NCI-H1694 treated with DMSO at 0.1 percent for 48 hours (cell line): ENCODE measurements at places on chromosomes 6 and 20.

DNA sequence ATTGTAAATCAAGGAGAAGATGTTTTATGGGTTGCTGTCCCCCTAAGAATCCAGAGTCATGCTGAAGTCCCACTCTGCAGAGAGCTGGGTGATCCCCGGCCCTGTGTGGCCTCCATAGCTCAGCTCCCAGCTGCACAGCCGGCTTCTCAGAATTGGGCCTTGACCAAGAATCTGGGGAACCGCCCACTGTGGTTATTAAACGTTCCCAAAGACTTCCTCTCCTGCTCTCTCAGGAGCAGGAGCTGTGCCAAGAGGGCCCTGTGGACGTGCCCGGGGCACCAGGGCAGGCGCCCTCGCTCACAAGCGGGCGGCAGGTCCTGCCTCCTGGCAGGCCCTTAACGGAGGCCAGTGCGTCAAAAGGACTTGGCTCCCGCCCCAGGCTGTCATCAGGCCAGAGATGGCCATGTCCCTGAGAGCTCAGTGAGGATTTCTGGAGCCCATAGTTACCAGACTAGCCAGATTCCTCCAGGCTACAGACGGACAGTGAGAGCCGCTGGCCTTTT is 30.4 kb downstream of the ZC3H12D start:
- DNase-seq: no peak

DNA sequence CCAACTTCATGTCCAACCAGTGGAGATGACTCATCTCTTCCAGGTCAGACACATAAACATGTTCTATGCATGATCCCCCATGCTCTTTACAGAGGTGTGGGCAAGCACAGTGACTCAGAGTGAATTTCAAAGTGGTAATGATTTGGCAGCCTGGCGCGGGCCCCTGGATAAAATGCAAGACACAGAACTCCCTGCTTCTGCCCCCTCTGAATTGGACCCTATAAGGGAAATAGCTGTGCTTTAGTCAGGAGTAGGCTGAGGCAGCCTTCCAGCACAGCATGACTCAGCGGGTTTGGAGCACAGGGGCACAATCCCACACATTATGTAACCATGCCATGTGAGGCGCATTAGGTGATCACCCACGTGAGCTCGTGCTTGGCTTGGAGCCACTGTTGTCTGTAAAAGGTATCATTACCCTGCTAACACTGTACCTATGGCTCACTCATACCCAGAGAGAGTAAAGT is 127.4 kb downstream of the C6orf118 start:
- no peak for DNase-seq

GRCh38 chr6:89411145-89412070 is 665 bp downstream of the RRAGD start:
- no peak for DNase-seq

GRCh38 chr6:87905101-87905641 is 142.5 kb upstream of the SPACA1 start:
- DNase-seq: peak; percentile 20

DNA sequence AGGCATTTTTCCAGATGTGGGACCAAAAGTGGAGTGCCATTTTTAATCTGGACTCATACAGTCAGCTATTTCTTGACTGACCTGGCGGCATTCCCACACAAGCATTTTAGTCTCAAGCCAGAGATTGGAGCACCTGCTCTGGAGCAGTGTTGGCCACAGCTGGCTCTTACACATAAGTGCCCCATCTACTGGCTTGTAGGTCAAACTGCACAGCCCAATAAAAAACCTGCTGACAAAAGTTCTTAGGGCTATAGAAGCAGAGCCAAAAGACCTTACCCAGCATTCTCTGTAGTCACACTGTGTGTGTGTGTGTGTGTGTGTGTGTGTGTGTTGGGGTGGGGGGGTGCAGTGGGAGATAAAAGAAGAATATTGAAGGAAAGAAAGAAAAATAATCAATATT is 38.6 kb upstream of the SENP6 start:
- no peak for DNase-seq

DNA sequence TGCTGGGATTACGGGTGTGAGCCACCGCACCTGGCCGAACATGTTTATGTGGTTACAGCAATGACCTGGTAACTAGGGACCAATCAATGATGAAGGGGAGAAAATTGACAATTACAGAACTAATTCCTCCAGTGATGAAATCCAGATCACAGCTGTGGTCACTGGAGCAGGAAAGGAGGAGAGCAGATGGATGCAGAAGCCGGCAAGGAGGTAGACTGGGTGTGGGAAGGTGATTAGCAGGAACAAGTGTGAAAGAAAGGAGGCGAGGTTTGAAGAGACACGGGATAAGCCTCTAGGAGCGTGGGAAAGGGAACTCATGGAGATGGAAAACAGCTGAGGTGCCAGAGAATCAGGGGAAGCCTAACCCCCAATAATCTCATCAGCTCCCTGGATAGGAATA is 17.2 kb upstream of the SPAG4 start:
- no peak for DNase-seq

DNA sequence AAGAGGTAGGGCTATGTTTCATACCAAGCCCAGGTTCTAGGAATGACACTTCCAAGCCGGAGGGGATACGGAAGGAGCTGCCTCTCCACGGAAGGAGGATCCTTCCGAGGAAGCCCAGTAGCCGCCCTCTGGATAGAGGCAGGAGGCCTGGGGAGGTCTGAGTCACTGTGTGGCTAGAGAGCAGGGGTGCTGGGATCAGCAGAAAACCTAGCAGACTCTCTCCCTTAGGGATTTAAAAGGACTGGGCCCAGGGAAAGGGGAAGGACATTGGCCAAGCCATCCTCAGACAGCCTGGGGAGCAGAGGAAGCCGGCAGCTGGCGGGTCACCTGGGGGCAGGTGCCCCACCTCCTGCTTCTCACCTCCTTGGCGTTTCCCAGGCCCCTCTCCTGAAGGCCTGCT is 36.6 kb upstream of the NFATC2 start:
- DNase-seq: no peak

DNA sequence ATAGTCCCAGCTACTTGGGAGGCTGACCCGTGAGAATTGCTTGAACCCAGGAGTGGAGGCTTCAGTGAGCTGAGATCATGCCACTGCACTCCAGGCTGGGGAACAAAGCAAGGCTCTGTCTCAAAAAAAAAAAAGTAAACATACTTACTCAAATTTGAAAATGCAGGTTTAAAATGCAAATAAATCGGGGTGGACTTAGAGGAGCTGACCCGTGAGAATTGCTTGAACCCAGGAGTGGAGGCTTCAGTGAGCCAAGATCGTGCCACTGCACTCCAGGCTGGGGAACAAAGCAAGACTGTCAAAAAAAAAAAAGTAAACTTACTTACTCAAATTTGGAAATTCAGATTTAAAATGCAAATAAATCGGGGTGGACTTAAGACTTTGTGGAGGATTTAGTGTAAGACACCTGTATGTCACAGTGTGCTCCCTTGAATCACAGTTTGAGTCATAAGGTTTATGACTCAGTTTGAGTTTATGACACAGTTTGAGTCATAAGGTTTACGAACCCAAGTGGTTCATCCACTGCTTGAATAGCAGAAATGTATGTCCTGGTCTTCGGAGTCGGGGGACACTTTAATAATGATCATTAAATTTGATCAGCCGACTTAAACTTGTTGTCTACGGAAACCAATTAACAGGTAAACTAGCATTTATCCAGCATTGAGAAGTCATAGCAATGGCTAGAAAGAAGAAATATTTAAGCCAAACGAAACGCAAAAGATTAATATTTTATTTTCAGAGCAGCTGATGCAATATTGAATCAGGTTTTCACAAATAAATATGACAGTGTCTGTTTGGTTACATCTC is 6.8 kb upstream of the MRPS10 start:
- DNase-seq: no peak

DNA sequence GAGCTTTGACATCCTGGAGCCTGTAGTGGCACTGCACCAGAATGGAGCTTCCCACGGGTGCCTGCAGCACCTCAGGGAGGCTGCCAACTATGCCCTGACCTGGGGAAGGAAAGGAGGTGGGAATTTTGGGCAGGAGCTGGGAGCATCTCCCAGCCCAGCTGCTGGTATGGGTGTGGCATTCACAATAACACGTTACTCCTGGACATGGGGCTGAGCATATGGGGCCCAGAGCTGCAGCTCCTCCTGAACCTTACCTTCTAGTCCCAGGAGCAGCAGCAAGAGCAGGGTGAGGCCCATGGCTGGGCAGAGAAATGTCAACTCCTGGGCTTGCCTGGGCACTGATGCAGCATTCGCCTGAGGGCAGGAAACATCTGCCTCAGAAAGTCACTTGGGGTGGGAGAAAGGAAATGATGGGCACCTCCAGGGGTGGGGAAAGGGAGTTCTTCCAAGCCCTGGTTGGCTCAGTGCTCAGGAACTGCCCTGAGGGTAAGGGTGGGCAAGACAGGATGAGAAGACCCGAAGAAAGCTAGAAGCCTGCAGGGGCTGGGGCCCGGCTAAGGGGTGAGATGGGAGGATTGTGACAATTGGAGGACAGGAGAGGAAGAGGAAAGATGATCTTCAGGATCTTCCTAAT is at the start of gene TREML1:
Gene TREML1 (minus strand): TSS at position 356 of the 634 bp plus-strand sequence. CDS start 59 bp downstream, at position 297.
- no peak for DNase-seq

DNA sequence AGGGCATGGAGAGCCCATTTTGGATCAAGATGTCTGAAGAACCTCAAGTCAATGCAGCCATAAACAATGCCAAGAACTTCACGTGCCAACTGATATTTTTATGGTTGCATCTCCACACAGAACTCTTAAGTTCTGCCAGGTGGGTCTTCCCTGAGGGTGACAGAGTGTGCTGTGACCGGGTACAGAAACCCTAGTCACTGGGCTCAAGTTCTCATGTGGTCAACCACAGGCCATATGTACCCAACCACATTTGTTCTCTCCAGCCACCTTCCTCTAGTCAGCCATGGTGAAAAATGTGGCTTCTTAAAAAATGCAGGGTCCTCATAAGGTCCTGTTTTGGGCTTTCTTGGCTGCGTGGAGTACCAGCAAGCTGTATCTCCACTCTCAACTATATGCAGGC is 48.9 kb downstream of the CLIC5 start:
- DNase-seq: no peak

DNA sequence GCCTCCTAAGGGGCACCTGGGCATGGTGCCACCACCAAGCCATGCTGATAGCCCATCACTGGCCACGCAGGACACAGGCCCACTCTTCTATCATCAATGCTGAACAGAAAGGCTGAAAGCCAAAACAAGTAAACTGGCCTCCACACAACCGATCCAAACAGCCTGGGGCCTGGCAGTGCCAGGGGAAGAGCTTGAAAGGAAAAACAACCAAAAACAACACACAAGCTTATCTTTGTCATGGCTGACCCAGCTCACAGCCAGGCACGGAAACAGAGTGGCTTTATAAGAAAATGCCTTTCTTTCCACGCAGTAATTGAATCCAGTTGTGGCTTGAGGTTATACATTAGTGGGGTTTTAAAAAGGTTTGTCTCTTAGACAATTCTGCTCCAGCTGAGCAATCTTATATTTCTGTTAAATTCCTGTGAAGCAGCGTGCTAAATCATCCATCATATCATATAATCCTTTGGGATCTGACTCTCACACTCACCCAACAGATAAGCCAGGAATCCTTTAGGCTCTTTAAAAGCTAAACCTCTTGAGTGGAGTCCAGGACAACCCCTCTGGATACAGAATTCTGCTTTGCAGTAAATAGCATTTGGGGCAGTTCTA is 65.4 kb upstream of the SLC22A16 start:
- no peak for DNase-seq

GRCh38 chr6:168027521-168027920 is 30.1 kb downstream of the KIF25 start:
- no peak for DNase-seq

DNA sequence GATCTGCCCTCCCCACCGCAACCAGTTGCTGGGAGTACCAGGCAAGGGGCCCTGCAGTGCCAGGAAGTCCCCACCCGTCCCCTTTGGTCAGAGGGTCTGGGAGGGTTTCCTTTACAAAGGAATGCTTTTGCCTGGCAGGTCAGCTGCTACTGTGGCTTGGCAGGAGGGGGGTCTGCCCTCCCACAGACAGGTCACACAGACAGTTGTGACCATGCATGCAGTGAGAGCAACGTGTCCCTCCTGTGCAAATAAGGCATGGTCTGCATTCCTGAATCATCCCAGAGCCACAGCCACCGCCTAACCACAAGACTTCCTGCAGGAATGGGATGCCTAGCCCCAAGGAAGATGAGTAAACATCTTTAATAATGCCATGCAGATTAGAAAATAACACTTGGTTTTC is 439 bp upstream of the F13A1 start:
- DNase-seq: no peak
